A549 treated with Hydrocortisone at 1 μM for 4 hours (cell line): ENCODE measurements at places on chromosomes 2 and 18. TPM values are rescaled to one million over a fixed set of nuclear protein-coding genes. Genes with fewer than 3 reads are reported as not detected.

The ITGA4 gene
- total RNA-seq: 1.3 to 2.6 TPM (median 2.0 TPM) in 5 replicates

The SLC8A1 gene
- 0.21 to 0.41 TPM (median 0.29 TPM) in 5 replicates for total RNA-seq

The ATF2 gene
- total RNA-seq: 15.1 to 20.6 TPM (median 19.0 TPM) in 5 replicates

The HRH4 gene
- not detected in 5 replicates for total RNA-seq

The ACTG2 gene
- 0.20 to 0.39 TPM (median 0.25 TPM) in 5 replicates for total RNA-seq

The SERPINB12 gene
- total RNA-seq: not detected in 5 replicates

The LONRF2 gene
- 2.0 to 2.6 TPM (median 2.5 TPM) in 5 replicates for total RNA-seq

The SAG gene
- not detected in 5 replicates for total RNA-seq

The RRM2 gene
- total RNA-seq: 218 to 262 TPM (median 233 TPM) in 5 replicates

The IL1F10 gene
- total RNA-seq: not detected in 5 replicates

The RAB27B gene
- 10.7 to 18.2 TPM (median 11.1 TPM) in 5 replicates for total RNA-seq

The GCG gene
- total RNA-seq: not detected in 5 replicates

The RGPD4 gene
- total RNA-seq: 0.03 to 0.07 TPM (median 0.05 TPM) in 4 of 5 replicates, not detected in the other

The NXPH2 gene
- total RNA-seq: not detected in 5 replicates

The SIX3 gene
- total RNA-seq: 1.9 to 2.9 TPM (median 2.8 TPM) in 5 replicates

The PID1 gene
- total RNA-seq: 3.3 to 4.8 TPM (median 4.2 TPM) in 5 replicates

The LINC00305 gene
- total RNA-seq: not detected in 5 replicates

The DYTN gene
- total RNA-seq: not detected in 5 replicates

The IL36RN gene
- 0.14 TPM in 1 of 5 replicates, not detected in the others for total RNA-seq

The LOXHD1 gene
- not detected in 5 replicates for total RNA-seq

The STPG4 gene
- not detected in 5 replicates for total RNA-seq

The TBC1D8 gene
- total RNA-seq: 76.4 to 104 TPM (median 96.6 TPM) in 5 replicates

The MYO3B gene
- not detected in 5 replicates for total RNA-seq

The MOCOS gene
- total RNA-seq: 3.5 to 4.7 TPM (median 3.6 TPM) in 5 replicates

The SLC40A1 gene
- 1.5 to 2.9 TPM (median 1.6 TPM) in 5 replicates for total RNA-seq

The SAP130 gene
- 10.2 to 12.7 TPM (median 12.0 TPM) in 5 replicates for total RNA-seq

The SCLY gene
- total RNA-seq: 18.1 to 22.4 TPM (median 20.4 TPM) in 5 replicates

The NFATC1 gene
- total RNA-seq: 5.2 to 6.2 TPM (median 5.7 TPM) in 5 replicates

The ANKRD62 gene
- not detected in 5 replicates for total RNA-seq

The L3MBTL4 gene
- 0.02 to 0.05 TPM in 2 of 5 replicates, not detected in the others for total RNA-seq
